Activated T-helper 2 cell treated with anti-CD3 and anti-CD28 coated beads, Interferon-gamma antibody, Interleukin-2, Interleukin-4, amounts not matched to agents 10 μg/mL and 5 μg/mL and 100 μg/mL, durations not matched to agents 14 hours and 24 hours and 36 hours (primary cell): ENCODE measurements at places on chromosomes 12 and 14. TPM values are rescaled to one million over a fixed set of nuclear protein-coding genes. Genes with fewer than 3 reads are reported as not detected.

DNA sequence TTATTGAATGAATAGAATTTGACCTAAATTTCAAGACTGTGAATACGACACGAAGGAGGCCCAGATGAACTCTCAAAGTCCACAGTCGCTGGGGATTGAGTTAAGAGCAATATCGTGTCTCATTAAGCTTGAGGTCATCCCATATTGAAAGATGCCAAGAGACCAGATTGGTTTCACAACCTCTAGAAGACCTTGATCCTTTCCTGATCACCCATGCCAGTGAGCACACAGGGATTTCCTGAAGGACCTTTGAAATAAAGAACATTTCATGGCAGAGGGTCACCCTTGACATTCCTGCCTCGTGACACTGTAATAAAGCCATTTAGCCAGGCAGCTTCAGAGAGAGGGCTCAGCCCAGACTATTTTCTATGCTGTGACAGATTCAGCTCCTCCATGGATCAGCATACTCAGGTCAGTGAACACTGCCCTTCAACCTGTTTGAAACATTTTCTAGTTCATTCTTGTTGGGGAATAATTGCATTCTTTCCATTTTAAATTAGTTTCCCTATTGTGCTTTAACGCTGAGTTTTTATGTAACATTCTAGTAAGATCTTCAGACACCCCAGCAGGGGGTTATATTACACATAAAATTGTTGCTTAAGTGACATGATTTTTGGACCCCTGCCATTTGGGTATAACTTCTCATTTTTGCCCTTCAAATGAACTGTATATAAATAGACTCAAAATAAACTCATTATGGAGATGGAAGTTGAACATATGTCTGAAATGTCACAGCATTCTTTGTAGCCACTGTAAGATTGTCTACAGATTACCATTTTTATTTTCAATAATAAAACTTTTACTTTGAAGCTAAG is 213.2 kb downstream of the C12orf50 start:
- no peak for DNase-seq

GRCh38 chr12:52674433-52674775 is 5.8 kb downstream of the KRT1 start:
- DNase-seq: no peak

DNA sequence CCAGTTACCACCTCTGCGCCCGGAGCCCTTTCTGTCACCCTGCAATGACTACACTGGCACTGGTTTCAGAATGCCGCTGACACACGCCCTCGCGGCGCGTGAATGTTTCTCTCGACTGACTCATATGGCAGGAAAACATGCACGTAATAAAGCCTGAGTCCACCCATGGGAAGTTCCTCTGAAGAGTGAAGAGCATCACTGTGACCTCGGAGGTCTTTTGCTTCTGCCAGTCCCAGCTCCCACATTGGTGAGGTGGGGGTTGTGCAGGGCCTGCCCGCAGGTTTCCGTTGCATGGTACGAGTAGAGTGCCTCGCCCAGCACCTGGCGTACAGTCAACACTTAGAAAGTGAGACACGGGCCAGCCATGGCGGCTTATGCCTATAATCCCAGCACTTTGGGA is 11.1 kb upstream of the SLC6A12 start:
- no peak for DNase-seq

SMCO2 gene
- 1.3 and 1.4 TPM in 2 replicates for total RNA-seq

RNU4-1 gene
- 2,603 and 2,662 TPM in 2 replicates for total RNA-seq

GRCh38 chr12:128790221-128790620 is 33.5 kb downstream of the SLC15A4 start:
- DNase-seq: no peak
